ENCODE measurements at places on chromosomes 7 and 10.

- DNase-seq, result no peak
These were observed 191.1 kb upstream of the ADO start for GRCh38 chr10:62613424-62613823.

DNA sequence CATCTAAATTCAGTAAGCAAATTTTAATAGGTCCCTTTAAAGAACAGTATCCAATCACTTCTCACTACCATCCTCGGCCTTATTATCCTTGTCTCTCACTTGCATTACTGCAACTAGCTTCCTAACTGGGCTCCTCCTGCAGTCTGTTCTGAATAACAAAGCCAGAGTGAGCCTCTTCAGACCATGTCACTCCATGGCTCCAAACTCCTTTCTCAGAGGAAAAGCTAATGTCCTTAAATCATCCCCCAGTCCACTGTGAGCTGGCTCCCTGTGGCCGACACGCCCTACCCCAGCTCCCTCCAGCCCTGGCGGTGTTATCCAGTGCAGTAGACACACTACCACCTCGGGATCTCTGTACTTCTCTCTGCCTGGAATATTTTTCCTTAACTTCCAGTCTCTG, 80.0 kb downstream of the EPC1 start:
- no peak for DNase-seq

GRCh38 chr10:6198171-6198570, 4.6 kb upstream of the PFKFB3 start:
- DNase-seq, result no peak

DNA sequence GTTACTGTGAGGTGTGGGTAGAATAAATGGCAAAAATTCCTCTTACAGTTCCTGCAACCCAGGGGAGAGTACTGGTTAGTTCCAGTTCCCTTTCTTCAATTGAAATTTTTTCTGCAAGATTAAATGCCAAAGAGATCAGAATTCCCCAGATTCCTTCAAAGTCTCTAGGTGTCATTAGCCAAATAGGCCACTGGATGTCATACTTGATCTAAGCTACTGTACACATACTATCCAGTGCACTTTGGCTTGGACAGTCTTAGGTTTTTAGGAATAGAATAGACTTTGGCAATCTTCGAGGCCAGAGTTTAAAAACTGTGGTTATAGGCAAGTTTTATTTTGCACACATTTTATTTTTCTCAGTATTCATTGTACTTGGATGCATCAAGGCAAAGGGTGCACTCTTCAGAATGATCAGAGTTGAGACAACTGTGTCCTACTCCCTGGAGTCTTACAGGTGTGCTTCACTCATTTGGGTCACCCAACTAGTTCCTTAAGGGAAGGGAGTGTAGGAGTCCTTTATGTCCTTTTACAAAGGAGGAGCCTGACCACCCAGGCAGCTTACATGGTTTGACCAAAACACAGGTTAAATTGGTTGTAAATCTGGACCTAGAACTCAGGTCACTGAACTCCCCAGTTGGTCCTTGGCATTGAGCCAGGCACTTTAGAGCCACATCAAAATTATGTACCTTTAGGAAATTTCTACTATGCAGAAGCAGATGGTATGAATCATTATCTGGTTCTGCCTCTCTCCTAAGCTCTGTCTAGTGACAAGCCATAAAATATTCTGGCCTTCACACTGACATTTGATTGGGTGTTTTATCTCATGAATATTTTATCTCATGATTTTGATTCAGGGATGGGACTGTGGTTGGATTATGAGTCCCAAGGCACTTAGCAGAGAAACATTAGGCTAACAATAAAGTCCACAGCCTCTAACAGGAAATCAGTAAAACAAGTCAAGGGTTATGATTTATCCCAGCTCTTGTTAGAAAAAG, 49.5 kb downstream of the ASAH2B start:
- no peak for DNase-seq

DNA sequence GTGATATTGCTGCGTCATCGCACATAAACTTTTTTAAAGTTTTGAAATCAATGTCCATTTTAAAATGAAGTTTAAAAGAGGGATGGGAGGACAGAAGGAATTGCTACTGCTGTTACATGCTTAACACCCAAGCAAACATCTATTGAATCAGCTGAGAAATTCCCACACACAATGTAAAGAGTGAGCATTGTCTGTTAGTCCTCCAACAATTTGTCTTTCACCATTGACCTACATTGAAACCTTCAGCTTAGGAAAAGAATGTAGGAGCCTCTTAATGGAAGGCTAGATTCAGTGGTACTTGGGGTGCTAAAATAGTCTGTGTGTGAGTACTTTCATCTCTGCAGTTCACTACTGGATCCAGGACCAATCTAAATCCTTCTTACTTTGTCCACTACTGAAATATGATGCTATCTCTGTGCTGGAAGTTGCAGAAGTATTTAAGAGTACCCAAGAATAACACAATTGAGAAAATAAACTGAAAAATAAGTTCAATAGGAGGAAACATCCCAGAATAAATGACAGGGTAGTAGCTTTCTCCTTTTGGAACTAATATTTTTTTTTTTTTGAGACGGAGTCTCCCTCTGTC, 23.8 kb upstream of the FBXW4 start:
- DNase-seq, result no peak

GRCh38 chr7:150363370-150363769, 5.3 kb upstream of the REPIN1 start:
- no peak for DNase-seq

- no peak for DNase-seq
These were observed 5.0 kb upstream of the TSPAN15 start for GRCh38 chr10:69446229-69446628.

DNA sequence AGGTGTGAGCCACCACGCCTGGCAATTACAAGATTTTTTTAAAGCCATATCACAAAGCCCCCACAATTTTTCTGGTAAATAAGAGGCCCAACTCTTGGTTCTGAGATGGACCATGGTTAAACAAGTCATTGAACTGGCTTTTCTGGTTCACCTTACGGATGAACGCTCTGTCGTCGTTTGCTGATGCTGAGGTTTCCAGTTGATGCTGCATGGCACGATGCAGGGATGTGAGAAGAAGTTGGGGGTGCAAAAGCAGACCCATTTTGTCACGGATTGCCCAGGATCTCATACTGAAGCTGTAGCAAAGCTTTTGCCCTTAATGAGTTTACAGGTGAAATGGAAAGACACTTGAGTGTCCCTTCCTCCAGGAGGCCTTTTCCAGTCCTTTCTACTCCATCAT, 2.0 kb upstream of the IL2RA start:
- DNase-seq, result no peak

- DNase-seq, result no peak
These were observed 118.1 kb downstream of the TYW1B start for GRCh38 chr7:72709909-72710308.

- DNase-seq, result peak; percentile 35
These were observed 241.5 kb downstream of the PHTF2 start for GRCh38 chr7:78039790-78040776.

DNA sequence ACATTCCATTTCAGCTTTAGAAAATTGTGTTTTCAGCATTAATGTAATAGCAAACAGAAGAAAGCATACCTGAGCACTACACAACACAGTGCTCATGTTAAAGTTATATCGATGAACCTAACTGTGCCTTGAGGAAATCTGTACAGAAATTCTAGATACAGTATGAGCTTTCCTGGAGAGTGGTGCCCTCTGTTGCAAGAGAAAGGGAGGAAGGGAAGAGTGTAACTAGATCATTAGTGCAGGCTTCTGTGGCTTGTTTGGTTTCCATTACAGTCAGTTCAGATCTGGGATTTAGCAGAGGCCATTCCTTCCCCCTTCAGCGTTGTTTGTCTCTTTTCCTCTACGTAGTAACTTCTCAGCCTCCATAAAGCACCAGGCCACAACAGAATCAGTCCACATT, 139.7 kb downstream of the HTR7 start:
- DNase-seq, result no peak

- no peak for DNase-seq
These were observed 31.0 kb upstream of the ADRB1 start for GRCh38 chr10:114012650-114013049.

GRCh38 chr10:74058071-74058470, 60.2 kb downstream of the VCL start:
- no peak for DNase-seq

- DNase-seq, result no peak
These were observed 1.5 kb upstream of the ZNF775 start for GRCh38 chr7:150377635-150378034.

- DNase-seq, result peak; percentile 25
These were observed 26.0 kb upstream of the PRLHR start for GRCh38 chr10:118621304-118621942.

- DNase-seq, result no peak
These were observed 17.6 kb downstream of the MINDY4 start for GRCh38 chr7:30788640-30789333.

GRCh38 chr10:38072552-38072951, 21.6 kb upstream of the ZNF37A start:
- no peak for DNase-seq

DNA sequence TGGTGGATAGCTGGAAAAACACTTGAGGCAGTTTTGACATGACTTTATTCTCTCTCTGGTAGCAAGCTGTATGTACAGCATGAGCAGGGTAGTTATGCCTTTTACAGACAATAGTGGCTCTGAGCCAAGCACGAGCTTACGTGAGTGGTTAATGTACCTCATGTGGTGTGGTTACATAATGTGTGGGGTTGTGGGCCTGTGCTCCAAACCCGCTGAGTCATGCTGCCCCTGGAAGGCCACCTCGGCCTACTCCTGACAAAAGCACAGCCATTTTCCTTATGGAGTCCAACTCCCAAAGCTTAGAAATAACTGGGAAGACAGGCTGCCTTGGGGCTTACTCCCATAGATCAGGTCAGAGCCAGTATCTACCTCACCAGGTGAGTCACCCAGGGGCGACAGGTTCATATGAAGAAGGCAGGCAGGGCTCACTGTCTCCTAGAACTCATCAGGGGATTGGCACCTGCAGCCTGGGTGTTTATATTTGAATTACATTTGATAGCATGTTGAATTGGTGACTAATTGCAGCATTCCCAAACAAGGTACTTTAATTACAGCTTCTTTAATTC, 404.5 kb downstream of the ADRA2A start:
- DNase-seq, result no peak

DNA sequence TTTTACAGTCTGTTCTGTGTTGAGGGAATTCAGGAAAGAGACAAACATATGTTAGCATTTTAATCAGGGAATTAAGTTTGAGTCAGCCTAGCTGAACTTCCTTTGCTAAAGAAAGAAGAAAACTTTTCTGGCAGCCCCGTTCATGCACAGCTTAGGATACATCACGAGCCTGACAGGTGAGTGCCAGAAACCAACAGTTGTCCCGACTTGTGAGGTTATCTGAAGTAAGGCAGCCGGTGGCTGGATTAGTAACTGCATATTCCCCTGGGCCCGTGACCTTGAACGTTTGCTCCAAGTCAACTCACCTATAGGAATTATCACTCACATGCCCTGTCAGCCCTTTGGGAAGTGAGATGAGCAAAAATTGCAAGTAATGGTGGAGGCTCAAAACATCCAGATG, 24.1 kb downstream of the RBM17 start:
- no peak for DNase-seq

DNA sequence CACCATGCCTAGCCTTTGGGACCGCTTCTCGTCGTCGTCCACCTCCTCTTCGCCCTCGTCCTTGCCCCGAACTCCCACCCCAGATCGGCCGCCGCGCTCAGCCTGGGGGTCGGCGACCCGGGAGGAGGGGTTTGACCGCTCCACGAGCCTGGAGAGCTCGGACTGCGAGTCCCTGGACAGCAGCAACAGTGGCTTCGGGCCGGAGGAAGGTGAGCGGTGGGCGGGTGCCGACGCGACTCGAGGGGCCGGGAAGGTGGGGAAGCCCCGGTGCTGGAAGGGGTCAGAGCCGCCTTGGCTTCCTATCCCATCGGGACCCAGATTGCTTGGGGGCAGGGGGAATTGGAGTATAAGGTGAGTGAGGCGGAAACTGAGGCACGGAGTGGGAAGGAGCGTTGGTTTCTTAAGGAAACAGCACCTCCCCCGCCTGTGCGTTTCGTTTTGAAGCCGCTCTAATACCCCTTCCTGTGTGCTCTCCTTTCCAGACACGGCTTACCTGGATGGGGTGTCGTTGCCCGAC, 547 bp downstream of the DDIT4 start:
- DNase-seq, result no peak

DNA sequence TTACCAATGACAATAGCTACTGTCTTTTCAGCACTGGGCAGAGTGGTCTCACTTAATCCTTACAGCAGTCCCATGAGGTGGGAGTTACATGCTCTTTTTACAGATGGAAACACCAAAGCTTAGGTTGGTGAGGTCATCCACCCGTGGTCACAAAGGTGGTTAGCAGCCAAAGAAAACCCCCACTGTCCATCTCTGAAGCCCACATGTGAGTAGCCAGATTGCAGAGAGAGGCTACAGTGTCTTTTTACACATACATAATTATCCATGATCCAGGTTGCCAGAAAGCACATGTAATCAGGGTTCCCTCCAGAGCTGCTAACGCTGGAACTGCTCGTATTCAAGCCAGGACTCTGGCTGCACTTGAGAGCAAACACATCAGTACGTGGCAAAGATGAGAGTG, 24.6 kb upstream of the ANKRD2 start:
- DNase-seq, result no peak

GRCh38 chr10:126216632-126216961, 171.7 kb downstream of the ADAM12 start:
- no peak for DNase-seq

DNA sequence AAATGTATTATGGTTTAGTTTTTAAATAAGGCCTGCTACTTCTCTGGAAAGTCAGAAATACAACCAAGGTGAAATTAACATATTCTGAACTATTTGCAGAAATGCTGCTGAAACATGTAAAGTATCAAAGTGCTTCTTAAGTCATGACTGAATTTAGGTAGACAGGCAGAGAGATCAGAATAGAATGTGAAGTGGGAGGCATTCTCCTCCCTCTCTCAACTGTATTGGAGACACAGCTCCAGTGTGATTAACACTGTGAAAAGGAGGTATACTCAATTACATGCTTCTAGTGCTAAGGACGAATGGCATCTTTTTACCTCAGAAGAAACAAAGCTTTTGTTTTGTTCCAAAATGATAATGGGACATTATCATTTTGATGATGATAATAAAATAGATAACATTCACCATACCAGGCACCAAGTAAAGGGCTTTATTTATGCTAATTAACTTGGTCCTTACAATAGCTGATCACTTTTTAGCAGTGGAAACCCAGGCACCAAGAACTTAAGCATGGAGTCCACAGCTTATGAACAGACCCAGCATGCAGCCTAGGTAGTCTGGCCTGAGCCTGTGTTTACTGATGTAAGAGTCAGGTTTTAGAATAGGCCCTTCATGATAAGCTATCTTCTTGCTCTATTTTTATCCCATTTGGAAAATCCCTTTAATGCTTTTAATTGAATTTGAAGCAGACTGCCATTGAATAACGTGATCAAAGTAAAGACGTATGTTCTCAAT, 26.0 kb downstream of the PPP1R9A start:
- DNase-seq, result no peak
